ENCODE measurements at places on chromosomes 11 and 22.
A peak's percentile ranks its signal among the peaks of the same experiment; 100 is the strongest.

DNA sequence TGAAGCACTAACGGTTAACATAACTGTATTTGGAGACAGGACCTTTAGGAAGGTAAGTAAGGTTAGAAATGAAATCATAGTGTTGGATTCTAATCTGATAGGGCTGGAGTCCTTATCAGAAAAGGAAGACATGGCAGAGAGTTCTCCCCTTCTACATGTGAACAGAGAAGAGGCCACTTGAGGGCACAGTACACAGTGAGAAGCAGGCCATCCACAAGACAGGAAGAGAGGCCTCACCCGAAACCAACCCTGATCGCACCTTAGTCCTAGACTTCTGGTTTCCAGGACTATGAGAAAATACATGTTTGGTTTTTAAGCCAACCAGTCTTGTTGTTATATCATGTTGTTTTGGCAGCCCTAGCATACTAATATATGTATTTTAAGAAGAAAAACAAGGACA lies 170.0 kb downstream of the LRRC4C start:
- no peak for DNase-seq

- no peak for DNase-seq
Measured at GRCh38 chr11:70575396-70576060, 177.2 kb downstream of the CTTN start.

DNA sequence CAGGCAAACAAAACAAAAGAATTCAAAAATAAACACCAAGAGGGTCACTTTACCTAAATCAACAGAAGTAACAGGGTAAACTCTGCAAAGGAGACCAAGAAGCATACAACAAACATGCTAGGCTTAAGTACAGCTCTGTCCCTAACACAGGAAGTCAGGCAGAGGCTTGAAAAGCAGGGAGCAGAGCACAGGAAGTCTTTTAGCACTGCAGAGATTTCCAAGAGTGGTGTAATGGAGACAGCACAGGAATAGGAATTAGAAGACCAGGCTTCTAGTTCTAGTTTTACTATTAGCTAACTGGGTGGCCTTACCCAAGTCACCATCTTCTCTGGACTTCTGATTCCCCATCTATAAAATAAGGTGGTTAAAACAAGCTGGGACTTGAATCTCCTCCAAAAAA lies 1.9 kb downstream of the RBFOX2 start:
- peak; percentile 47 for DNase-seq

DNA sequence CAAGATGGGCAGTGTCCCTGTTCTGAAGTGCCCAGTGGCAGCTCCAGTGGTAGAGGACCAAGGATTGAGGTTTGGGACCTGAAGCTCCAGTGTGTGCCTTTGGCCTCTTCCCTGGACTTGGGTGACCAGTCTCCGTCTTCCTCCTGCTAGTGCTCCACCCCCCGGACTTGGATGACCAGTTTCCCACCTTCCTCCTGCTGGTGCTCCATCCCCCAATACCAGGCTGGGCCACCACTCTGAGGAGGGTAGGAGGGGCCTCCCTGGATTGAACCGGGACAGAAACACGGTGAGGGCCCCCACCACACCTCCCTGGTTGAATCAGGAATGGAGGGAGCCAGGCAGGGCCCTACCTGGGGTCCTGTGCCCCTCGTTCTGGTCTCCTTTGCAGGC lies 10.9 kb upstream of the NEAT1 start:
- no peak for DNase-seq

- no peak for DNase-seq
Measured at GRCh38 chr11:115927823-115928329, 423.7 kb upstream of the CADM1 start.

GRCh38 chr11:46520971-46521745 lies 72.7 kb downstream of the AMBRA1 start:
- no peak for DNase-seq

- DNase-seq: no peak
Measured at GRCh38 chr11:2248762-2249161, 21.6 kb downstream of the ASCL2 start.

GRCh38 chr11:765025-765801 lies 12.1 kb downstream of the GATD1 start:
- peak; percentile 63 for DNase-seq

DNA sequence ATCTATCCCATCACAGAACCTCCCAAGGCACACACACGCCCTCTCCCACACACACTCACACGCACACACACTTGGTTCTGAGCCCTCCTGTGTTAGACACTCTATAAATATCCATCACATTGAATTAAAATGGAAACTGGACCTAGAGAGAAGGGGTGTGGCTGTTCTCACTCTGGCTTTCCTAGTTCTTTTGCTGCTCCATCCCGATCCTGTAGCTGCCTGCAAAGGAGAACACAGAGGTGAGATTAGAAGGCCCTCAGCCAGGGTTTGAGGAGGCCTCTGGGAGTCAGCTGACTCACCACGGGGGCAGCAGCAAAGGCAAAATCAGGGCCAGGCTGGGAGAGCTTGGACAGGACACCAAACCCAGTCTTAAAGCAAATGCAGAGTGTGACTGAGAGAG lies 192.3 kb upstream of the CADM1 start:
- DNase-seq: no peak

DNA sequence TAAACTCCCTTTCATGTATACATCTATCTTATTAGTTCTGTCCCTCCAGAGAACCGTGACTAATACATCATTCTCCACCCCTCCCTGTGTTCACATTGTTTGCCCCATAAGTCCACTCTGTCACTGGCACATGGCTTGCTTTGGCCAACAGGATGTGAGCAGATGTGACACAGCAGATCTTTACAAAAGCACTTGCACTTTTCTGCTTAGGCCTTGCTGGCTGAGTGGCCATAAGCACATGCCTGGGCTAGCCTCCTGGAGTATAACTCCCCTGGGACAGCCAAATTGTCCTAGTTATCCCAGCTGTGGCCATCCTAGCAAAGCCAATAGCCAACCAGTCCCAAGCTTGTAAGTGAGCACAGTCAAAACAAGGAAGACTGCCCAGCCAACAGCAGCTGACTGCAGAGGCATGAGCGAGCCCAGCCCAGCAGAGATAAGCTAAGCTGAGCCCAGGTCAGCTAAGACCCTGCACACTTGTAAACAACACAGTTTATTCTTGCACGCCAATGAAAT lies 9.7 kb upstream of the RCN1 start:
- no peak for DNase-seq

DNA sequence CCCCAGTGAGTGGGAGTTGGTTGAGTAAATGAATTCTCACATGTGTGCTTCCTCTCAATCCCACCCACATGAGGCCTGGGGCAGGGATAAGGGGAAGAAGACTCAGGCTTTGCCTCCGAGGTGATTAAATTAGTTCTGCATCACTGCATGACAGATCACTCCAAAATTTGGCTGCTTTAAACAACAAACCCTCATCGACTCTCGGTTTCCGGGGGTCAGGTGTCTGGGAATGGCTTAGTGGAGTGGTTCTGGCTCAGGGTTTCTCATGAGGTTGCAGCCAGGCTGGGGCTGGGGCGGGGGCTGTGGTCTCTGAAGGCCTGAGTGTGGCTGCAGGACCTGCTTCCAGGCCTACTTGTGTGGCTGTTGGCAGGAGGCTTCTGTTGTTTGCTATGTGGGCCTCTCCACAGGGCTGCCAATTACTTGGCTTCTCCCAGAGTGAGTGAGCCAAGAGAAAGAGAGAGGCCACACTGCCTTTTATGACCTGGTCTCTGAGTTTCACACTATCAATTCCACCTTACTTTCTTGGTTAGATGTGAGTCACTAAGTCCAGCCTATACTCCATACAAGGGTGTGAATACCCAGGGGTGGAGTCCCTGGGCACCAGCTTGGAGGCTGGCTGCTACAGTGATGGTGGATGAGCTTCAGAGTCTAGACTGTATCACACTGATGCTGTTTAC lies 15.9 kb downstream of the MOGAT2 start:
- no peak for DNase-seq

DNA sequence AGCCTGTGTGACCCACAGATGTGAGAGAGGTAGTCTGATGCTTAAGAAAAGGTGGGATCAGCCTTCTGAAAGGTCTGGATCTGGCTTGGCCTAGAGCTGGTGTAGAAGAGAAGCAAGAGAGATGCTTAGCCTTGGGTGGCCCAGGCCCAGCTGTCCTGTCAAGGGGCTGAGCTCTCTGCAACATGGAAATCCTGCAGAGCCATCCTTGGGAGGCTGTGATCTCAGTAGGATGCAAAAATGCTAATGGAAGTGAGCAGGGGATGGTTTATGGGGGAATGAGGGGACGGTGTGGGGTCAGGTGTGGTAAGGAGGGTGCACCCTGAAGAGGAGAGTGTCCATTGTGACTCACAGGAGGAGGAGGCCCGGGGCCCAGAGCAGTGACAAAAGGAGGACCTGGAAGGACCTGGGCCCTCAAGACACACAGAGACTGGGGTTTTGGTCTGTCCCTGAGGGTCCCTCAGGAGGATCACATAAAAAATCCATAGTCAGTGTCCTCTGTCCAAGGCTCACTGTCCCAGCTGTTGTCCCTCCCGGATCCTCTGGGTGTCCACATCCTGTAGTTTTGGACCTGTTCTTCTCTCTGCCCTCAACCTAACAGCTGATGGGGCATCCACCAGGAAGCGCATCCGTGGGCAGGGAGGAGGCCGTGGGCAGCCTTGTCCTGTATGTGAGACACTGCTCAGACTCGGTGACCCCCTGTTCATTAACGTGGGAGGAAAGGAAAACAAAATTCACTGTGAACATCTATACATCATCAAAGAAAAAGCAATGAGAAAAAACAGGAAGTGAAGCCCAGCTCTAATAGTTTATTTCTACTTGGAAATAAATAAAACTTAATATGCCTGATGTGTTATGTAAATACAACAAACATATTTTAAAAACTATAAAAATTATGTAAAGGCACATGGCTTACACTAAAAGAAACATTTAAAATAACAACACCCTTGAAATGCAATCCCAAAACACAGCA lies 129.8 kb downstream of the ZNF280B start:
- no peak for DNase-seq

DNA sequence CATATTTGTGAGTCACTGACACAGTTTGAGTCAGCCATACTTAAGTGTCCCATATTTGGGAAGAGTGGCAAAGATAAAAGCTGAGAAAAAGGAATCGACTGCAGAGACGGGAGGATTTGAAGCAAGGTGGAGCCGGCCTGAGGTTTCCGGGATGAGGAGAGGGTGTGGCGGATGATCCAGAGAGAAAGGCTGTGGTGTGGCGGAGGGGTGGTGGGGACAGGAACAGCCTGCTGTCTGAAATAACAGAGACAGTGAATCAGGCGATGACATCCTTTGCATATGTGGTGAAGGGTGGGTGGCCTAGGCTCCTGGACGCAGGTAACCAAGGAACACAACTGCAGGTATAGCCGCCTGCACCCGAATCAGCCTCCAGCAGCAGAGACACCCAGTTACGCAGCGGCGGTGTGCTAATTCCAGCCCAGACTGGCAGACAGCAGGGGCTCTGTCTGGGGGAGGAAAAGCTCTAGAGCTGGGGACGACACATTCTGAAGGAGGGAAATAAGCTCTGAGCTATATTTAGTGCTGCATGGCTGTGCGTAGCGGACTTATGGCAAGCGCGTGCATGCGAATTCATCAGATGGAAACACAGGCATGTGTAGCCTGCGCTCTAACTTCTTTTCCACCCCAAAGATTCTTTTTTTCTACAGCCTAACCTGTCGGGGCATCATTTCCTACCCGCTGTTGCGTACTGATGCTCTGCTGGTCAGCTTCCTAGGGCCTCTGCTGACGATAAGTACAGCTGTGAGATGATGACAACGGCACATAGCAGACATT lies 62.7 kb upstream of the BARX2 start:
- DNase-seq: no peak

DNA sequence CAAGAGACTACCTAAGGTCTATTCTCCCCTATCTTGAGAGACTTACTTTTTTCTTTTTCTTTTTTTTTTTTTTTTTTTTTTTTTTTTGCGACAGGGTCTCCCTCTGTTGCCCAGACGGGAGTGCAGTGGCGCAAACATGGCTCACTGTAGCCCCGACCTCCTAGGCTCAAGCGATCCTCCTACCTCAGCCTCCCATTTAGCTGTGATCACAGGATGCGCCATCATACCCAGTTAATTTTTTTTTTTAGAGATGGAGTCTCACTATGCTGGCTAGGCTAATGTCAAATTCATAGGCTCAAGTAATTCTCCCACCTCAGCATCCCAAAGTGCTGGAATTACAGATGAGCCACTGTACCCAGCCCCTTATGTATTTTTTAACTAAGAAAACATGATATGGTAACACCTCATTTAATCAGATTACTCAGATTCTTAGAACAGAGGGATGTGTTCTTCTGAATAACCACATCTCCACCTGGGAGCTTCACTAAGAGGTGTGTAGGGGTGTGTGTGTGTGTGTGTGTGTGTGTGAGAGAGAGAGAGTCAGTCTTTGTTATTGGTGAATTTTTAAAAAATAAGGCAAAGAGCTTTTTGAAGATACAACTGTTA lies 102.9 kb downstream of the USP35 start:
- no peak for DNase-seq

- no peak for DNase-seq
Measured at GRCh38 chr11:77155556-77156130, 27.6 kb downstream of the MYO7A start.

DNA sequence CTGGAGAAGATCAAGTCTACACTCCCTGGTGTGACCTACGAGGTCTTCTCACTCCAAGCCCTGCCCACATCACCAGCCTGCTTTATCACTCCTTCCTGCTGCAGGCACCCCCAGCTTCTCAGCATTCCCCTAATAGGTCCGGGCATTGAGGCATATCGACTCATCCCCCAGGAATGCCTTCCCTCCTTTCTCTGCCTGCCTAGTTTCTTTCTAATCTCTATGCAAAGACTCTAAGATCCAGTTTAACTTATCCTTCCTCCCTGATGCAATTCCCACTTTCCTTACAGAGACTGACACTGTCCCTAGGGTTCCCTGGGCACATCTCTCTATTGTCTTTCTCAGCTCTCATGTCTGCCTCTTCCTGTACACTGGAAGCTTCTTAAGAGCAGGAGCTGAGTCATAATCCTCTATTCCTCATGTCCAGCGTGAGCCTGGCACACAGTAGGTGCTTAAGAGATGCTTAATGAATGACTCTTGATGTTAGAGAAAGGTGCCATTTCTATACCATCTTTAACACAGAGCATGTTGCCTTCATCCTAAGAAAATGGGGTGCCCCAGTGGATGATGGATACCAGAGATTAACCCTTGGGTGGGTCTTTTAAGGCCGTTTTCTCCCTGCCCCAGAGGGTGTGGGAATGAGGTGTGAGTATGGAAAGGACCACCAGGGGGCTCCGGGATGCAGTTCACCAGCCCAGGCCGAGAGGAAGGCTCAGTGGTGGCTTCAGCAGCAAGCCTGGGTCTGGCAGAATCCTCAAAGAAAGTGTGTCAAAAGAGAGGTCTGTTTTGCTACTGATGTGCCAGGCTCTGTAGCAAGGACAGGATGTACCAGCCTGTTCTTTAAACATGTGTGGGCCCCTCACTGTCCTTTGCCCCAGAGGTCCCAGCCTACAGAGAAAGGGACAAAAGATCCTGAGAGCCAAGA lies 34.7 kb downstream of the PARVA start:
- DNase-seq: peak; percentile 84

GRCh38 chr11:78227921-78228320 lies 39.2 kb downstream of the USP35 start:
- no peak for DNase-seq

GRCh38 chr22:22070371-22070824 lies 87.8 kb upstream of the TOP3B start:
- DNase-seq: no peak

DNA sequence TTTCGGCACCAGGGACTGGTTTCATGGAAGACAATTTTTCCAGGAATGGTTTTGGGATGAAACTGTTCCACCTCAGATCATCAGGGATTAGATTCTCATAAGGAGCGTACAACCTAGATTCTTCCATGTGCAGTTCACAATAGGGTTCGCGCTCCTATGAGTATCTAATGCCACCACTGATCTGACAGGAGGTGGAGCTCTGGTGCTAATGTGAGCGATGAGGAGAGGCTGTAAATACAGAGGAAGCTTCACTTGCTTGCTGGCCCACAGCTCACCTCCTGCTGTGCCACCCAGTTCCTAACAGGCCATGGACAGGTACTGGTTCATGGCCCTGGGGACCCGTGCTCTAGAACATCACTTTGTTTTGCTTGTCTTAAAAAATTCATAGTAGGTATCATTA lies 41.8 kb upstream of the AMPD3 start:
- DNase-seq: peak; percentile 62
